RPMI8226 (cell line): ENCODE measurements at places on chromosomes 1 and 21.

DNA sequence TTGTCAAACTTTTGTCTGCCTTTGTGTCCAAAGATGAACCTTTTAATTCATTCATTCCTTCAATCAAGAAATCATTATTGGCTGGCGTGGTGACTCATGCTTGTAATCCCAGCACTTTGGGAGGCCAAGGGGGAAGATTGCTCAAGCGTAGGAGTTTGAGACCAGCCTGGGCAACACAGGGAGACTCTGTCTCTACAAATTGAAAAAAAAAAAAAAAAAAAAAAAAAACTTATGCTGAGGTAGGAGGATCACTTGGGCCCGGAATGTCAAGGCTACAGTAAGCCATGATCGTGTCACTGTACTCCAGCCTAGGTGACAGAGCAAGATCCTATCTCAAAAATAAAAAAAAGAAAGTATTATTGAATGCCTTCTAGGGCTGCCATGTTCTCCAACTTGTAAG lies 51.3 kb upstream of the CXADR start:
- DNase-seq, result no peak

GRCh38 chr1:154752273-154753030 lies 117.6 kb downstream of the KCNN3 start:
- no peak for DNase-seq

GRCh38 chr1:11168731-11169130 lies 20.4 kb upstream of the ANGPTL7 start:
- DNase-seq, result no peak

- DNase-seq, result no peak
Observed at GRCh38 chr1:1181938-1182410, 8.3 kb downstream of the TTLL10 start.

- DNase-seq, result no peak
Observed at GRCh38 chr21:45954261-45954660, 27.3 kb upstream of the COL6A1 start.
